Midbrain (tissue), 1 donor: ENCODE measurements at places on chromosomes 1 and 21.
A peak's percentile ranks its signal among the peaks of the same experiment; 100 is the strongest.

- no peak for DNase-seq
These were observed 2.1 kb downstream of the KIF26B start for GRCh38 chr1:245156736-245157505.

DNA sequence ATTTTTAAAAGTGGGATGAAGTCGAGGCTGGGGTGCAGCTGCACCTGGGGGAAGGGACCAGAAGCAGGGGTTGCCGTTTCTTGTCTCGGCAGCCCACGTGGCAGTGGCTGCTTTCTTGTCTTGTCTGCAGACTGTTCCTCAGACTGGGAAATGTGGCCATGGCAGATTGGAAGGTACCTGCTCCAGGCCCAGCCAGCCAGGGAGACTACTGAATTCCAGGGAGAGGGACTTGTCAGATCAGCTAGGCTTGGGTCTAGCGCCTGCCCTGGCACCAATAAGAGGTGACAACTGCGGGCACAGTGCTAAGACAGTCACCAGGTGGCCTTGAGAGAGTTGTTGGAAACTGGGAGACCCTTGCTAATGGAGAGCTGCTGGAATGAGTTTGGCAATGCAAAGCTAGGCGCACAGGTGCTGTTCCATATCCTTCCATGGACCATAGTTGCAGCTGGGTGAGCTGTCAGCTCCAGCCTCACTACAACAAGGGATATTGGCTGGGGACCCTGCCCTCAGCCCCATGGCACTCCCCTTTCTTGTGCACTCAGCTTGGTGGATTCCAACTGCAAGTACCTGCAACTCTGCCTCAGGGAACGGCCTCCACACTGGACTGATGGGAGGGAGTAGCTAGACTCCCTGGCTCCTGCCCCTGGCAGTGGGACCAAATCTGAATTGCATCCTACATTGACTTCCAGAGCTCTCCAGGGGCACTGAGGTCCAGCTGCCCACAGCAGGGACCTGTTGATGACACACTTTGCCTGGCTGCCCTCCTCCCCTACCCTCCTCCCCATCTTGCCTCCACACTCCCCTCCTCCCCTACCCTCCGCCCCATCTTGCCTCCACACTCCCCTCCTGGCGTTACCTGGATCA is 9.9 kb upstream of the IL22RA1 start:
- DNase-seq: no peak

DNA sequence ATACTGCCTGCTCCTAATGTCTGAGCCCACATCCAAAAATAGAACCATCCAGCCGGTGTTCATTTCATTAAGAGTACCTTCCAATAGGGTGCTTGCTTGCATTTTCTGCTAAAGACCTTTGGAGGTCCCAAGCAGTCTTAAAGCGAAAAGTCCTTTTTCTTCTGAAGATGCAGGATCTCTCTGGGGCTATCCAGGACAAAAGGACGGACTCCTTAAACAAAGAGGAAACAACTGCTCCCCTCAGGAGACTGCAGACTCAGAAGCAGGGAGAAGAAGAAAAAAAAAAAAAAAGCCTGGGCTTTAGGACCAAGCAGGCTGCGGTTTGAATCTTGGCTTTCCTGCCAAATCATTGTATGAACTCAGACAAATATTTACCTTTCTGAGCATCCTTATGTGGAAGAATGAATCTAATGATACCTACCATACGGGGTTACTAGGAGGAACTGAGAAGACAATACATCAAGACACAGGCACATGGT is 204.0 kb downstream of the PLPP3 start:
- DNase-seq: no peak

GRCh38 chr1:2928366-2929325 is 92.6 kb upstream of the ACTRT2 start:
- DNase-seq: no peak

DNA sequence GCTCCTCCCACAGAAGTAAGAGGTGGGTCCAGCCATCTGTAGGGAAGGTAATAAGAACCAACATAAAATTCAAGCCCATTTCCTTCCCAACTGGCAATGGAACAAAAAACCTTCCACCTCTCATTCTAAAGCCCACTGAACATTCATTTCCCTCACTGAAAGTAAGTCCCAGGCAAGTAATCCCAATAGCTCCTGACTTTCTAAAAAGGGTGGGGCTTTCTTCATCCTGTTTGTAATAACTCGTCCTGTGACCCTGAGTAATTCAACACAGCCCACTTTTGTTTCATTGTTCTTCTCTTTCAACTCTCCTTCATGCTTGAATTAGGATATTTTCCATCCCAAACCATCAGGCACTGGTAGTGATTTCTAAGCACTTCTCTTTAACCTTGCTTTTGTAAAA is 74.9 kb downstream of the DAB1 start:
- no peak for DNase-seq

- no peak for DNase-seq
These were observed 308.6 kb downstream of the PBX1 start for GRCh38 chr1:164867590-164867989.

DNA sequence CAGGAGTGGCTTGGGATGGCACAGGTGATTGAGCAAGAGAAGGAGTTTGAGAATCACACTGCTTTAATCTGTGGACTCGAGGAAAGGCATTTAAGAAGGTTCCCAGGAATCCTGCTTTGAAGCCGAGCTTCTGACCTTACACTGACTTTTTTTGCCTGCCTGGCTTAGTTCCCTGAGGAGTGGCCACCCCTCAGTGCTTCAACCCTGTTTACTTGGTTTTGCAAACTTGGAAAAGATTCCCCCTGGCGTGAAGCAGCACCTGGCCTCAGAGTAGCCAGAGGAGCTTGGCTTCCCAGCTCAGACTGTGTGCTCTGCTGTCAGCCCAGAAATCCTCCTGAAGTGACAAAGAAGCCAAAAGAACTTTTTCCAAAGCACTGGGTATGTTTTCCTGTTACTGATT is 48.5 kb upstream of the LDLRAP1 start:
- DNase-seq: no peak

DNA sequence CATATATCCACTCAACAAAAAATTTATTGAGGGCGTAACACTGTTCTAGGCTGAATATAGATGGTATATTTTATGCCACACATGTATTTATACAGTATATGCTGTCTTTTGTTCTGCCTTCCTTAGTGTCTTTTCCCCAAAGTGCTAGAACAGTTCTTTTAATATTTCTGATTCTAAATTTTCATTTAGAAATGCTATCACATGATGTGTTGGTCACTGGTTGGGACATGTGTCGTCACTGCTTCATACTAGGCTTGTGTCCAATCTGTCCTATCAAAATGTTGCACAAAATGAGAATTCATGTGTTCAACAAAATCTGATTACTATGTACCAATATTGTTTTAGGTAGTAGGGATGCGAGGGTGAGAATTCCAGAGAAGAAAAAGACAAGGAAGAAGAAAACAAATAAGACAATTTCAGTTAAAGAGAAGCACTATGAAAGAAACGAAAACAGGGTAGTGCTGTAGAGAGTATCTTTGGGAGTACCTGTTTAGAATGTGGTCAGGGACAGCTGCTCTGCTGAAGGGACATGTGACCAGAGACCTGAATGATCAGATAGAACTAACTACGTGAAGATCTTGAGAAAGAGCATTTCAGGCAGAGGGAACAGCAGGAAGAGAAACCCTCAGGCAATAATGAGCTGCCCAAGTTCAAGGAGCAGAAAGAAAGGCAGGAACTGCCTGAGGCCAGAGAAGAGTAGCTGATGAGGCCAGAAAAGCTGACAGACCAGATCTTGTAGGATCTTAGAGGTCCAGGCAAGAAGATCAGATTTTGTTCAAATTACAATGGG is 1.3 kb downstream of the KMO start:
- DNase-seq: no peak

DNA sequence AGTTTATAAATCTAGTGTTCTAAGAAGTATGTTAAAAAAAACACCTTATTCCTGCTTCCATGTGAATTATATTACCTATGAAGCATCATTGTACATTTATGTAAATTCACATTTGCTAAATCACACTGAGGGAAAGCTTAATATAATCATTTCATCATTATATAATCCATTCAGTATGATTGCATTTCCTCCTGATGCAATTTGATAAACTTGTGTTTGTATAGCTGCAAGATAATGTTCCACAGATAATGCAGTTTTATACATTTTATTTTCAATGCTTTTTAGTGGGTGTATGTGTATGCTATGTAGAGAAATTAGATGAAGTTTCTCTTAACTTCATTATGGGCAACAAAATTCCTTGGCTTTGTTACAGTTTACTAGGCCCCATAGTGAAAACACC is 79.6 kb downstream of the HS2ST1 start:
- no peak for DNase-seq

DNA sequence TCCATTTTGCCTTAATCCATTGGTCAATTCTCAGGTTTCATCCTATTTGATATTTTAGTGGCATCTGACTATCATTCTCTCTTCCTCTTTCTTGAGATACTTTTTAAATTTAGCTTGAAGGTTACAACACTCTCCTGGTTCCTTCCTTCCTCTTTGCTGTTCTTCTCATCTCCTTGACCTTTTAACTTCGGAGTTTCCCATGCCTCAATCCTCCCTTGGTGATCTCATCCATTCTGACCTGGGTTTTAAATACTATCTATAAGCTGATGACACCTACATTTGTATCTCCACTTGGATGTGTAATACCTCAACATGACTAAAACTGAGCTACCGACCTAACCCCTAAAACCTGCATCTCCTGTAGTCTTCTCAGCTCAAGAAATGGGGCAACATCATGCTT is 4.8 kb upstream of the ZNF687 start:
- DNase-seq: no peak

GRCh38 chr1:164054331-164054730 is 504.7 kb upstream of the PBX1 start:
- DNase-seq: no peak

DNA sequence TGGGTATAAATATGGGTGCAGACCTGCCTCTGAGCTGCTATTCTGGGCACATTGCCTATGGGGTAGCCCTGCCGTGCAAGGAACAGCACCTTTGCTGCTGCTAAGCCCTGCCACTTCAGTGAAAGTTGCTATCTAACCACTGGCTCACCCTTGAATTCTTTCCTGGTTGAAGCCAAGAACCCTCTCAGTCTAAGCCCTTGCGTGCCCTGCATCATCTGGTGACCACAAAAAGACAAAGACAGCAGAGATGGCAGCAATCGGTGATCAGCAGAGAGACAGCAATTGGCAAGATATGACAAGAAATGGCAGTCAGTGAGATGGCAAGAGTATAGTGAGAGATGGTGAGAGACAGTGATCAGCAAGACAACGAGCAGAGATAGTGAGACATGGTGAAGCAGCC is 418.3 kb downstream of the MATN1 start:
- DNase-seq: no peak

GRCh38 chr1:151790940-151791651 is 796 bp upstream of the TDRKH start:
- no peak for DNase-seq

DNA sequence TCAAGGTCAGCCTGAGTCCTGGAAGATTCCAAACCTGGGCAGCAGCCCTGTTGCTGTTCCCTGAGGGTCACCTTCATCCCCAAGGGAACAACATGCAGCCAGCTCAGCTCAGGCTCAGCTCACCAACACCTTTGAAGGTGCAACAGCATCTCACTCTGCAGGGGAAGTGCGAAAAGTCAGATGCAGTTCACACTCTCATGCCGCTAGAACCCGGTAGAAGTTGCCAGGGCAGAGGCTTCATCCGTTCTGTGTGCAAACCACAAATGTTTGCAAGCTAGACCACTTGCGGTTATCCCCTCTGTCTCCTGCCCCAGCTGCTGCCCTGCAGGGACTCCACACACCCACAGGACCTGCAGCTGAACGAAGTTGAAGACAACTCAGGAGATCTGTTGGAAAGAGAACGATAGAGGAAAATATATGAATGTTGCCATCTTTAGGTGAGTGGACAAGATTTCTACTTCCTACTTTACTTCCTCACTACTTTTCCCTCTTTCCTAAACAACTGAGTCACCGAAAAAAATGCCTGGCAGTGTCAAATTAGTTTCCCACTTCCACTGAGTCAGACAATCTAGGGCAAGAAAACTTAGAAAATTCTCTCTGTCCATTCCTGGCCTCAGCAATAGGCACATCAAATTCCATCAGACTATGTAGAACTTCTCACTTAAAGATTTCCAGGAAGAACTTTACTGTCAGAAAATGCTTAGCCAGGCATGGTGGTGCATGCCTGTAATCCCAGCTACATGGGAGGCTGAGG is 1.8 kb upstream of the FCRL6 start:
- DNase-seq: no peak

GRCh38 chr1:181326348-181326747 is 157.0 kb upstream of the CACNA1E start:
- DNase-seq: no peak

DNA sequence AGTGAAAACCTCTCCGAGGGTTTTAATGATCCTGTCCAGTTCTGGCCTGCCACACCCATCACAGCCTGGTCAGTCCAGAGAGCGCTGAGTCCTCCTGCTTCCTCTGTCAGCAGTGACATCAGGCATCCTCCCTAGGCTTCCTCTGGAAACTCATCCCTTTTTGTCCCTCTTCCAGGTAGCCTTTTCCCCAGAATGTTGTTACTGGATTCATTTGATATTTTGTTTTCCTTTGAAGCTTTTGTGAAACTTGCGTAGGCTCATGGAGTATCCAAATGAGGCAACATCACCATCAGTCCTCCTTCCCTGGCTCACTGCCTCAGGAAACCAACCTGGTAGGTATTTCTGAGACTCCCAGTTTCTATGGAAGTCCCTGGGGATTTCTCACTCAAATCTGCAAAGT is 27.0 kb upstream of the IGSF3 start:
- DNase-seq: no peak

GRCh38 chr1:25063591-25064416 is 133.7 kb upstream of the RUNX3 start:
- DNase-seq: no peak

- DNase-seq: peak; percentile 67
These were observed 47.0 kb downstream of the CYP2J2 start for GRCh38 chr1:59879574-59879973.

DNA sequence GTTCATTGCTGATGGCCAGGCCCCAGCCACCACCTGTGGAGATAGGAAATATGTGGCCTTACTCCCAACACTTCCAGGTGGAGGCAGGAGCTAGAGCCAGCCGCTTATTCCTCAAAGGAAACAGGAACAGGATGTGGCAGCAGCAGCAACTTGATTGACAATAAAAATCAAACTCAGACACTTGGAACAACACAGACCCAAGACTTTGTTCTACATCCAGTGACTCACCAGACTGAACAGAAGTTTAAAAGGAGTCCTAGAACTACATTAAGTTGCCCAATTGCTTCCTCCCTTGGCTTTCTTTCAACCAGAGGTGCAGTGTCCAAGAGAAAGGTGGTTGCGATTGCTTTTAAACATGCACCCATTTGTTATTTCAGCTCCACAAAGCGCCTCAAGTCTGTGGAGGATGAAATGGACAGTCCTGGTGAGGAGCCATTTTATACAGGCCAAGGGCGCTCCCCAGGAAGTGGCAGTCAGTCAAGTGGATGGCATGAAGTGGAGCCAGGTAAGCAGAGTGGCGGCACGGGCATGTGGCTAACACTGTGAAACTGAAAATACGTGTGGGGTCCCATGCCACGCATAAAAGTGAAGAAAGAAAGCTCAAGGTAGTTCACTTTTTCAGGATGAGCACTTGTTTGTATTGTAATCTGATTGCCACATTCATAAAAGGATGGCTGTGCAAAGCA is 276.6 kb downstream of the NFIA start:
- no peak for DNase-seq

GRCh38 chr1:236303675-236304074 is 21.9 kb upstream of the ERO1B start:
- DNase-seq: no peak
